ENCODE measurements at places on chromosomes 2 and 18.
A peak's percentile ranks its signal among the peaks of the same experiment; 100 is the strongest.

DNA sequence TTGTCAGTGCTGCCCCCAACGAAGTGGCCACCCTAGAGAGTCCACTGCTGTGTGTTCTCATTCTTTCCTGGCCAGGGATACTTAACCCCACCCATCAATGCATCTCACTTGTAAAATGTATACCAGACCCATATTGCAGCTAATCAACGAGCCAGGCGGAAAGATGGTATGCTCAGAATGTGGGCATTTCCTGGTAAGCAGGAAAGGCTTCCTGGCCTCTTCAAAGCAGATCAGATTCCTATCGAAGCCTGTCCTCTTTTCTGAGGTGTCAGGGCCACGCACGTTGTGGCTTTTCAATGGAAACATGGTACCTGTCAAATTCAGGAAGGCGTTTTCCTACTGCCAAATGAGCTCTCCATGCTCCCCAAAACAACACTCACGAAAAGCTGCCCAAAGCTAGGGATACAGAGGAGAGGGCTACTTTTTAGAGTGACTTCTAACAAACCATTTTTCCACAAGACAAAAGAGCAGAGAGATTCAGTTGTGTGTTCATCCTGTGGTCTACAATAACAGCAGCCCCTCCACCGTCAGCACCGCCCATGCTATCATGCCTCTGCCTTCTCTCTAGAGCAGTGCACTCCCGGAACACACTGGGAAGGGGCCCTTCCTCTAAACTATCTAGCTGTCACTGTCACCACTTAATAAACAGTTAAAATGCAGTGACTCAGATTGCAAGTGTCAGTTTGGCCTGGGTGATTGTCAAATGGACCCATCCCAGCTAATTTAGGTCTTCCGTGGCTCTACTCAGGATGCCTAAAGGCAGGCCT is 535.1 kb downstream of the RNF144A start:
- DNase-seq: no peak

DNA sequence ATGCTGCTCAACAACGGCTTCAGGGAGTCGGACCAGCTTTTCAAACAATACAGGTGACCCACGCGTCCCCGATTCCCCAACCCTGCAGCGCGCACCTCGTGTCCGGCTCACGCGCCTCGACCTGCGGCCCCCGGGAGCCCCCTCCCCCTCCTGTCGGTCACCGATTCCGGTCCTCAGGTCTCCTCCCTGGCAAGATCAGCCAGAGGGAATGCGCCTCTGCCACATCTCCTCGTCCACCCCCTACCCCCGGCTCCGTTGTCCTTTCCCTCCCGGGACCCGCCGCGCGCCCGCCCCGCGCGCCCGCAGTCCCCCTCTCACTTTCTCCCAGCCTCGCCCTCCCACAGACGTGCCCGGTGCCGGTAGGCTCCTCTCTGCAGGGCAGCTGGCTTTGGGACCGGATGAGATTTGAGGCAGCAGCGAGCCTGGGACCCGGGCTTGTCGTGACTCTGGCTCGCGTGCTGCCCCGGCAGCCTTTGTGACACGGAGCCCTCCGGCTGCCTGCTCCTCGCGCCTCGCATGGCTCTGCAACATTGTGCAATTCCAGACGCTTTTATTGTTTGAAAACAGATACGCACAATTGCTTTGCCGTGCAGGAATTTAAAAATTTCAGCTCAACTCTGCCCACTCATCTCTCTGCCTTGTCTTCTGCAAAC is 558 bp downstream of the TTC39C start:
- DNase-seq: peak; percentile 34

DNA sequence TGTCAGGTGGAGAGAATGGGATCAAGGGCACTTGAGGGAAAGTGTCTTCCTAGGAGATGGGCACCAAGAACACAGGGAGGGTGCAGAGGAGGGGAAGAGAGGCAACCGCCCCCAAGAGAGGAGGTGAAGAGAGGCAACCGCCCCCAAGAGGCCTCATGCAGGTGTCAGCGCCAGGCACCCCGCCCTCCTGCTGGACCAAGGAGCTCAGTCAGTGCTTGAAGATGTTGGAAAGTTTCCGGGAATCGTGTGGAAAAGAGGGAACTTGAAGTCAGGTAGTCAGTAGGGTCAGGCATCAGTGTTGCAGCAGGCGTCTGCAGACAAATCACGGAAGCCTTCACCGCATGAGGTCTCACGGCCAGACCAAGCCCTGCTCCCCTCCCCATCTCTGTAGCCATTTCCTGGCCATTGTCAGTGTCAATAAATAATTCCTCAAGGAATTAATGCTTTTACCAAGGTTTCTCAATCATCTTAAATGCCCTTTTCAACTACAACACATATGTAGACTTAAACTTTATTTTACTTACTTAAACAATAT is 353.1 kb downstream of the EIPR1 start:
- no peak for DNase-seq

DNA sequence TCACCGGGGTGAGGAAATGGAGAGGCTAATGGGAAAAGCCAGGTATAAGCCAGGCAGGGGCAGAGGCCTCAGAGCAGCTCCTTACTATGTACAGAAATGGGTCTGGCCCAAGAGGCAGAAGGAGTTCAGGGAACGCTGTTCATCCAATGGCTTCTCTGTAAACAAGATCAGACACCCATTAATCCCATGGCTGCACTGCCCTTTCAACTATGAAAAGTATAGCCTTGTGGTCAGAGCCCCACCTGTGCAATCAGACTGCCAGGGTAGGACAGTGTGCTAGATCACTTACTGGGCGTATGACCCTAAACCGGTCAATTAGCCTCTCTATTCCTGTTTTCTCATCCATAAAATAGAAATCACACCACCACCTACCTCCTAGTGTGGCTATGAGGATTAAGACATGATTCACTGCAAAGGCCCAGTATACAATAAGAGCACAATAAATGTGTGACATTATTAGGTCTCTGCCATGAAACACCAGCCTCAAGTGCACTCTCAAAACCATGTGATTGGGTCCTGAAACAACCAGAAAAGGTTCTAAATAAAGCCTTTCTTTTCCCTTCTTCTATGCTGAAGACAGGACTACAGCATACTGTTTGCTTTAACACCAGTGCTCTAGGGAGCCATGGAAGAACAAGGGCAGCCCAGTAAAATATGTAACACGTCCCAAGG is 4.4 kb downstream of the ANKRD44 start:
- no peak for DNase-seq

DNA sequence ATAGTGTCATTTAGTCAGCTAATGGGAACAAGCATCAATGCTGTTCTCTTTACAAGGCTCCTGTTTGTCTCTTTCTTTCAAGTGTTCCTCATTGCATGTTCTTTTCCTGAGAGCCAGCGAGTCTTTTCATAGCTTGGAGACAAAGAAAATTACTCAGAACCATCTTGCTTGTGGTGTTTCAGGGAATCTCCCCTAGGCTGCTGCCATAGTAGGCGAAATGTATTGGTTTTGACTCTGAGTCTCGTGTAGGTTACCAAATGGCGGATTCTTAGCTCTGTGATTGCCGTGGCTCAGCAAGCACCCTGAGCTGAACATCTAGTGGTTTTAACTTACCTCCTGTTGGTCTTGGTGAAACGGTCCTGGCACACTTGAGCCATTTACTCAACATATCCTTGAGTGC is 68.7 kb downstream of the RHBDD1 start:
- DNase-seq: no peak

- no peak for DNase-seq
Observed at GRCh38 chr18:36085195-36085594, 17.8 kb upstream of the RPRD1A start.

DNA sequence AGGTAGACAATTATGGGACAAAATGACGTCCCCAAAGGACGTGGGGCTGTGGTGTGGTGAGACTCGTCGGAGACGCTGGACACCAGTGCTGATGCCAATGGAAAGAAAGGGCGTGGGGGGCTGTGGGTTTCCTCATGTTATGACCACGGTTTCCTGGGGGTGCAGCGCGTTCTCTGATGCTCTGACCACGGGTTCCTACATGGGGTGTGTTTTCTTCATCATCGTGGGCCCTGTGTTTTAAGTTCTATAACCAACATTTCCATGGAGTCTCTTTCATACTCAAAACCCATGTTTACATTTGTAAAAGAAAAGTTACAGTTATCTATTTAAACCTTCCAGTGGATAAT is 141.6 kb downstream of the RTP5 start:
- DNase-seq: peak; percentile 10

GRCh38 chr2:15195813-15196212 is 365.3 kb downstream of the NBAS start:
- no peak for DNase-seq

GRCh38 chr18:14947482-14948162 is 199.7 kb downstream of the ANKRD30B start:
- DNase-seq: no peak

DNA sequence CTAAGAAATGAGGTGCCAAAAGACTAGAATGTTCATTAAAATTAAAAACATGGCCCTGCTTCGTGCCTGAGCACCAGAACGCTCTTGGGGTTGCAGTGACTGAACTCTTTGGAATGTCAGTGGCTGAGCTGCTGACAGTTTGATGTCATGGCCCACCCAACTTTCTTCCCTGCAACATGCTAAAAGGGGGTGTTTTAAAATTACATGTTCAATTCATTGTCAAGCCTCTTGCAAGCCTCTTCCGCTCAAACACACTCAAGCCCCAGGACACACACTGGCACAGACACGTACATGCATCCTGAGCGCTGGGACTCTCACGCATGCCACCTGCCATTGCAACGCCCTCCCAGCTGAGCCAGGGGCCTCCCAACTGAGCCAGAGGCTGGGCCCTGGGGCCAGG is 12.6 kb downstream of the RUFY4 start:
- DNase-seq: no peak

All from stimulated activated CD4-positive, alpha-beta T cell treated with anti-CD3 and anti-CD28 coated beads, Interleukin-12 subunit alpha, Interleukin-12 subunit beta, amount 100 ng/mL, for 48 hours (primary cell).